Esophagus squamous epithelium (tissue), 5 donors: ENCODE measurements at places on chromosomes 7 and 10.

GRCh38 chr7:71096351-71096750 lies 35.6 kb upstream of the GALNT17 start:
- no peak for DNase-seq

GRCh38 chr7:86629-87028 lies 105.7 kb upstream of the FAM20C start:
- no peak for DNase-seq

DNA sequence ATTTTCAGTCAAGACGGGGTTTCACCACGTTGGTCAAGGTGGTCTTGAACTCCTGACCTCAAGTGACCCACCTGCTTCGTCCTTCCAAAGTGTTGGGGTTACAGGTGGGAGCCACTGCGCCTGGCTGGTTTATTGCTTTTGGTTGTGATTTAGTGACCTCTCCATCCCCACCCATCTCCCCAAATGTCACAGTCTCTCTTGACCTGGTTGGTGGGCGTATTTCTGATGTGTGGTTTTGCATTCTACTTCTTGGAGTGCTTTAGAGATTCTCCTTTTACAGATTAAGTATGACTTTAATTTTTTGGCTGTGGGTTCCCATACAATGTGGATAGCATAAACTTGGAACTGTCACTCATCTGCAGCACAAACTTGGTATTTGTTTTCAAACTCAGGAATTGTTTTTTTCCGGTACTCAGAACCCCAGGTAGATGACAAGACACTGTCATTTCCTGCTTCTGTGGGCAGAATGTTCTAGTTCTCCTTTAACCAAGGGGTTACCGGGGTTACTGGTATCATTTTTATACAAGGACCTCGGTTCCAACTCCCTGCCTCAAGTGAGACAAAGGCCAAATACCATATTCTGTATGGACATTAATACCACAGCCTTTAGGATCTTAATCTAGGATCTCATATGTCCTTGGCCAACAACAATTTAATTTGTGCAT lies 50.5 kb downstream of the MRC1 start:
- DNase-seq, result no peak

DNA sequence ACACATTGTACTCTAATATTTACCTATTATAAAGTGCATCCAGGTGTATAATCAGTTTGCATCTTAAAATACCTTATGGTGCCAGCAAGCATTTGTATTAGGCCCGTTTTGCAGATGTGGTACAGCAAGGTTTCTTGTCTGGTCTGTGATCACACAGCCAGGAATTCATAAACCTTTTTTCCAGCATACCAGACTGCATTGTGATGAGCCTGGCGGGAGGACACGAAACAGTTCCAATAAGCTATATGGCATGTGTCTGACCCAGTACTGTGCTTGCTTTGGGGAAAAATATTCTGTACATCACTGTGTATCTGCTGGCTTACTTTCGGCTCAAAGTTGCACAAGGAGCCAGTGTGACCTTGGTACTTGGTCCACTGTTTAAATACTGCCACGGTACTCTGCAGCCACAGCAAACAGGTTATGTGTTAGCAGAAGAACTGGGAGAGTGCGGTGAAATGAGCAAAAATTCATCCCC lies 36.3 kb downstream of the CHN2 start:
- DNase-seq, result no peak

GRCh38 chr7:24057243-24057642 lies 226.7 kb upstream of the NPY start:
- DNase-seq, result no peak
